ENCODE measurements at places on chromosomes 13 and 19. TPM values are rescaled to one million over a fixed set of nuclear protein-coding genes. Genes with fewer than 3 reads are reported as not detected.

Gene C2CD4C
- 14.6 TPM for total RNA-seq

Gene LRRC4B
- total RNA-seq: 3.8 TPM

Gene ZNF135
- total RNA-seq: 4.7 TPM

Gene MAP2K2
- 167 TPM for total RNA-seq

Gene CAPN12
- total RNA-seq: 10.3 TPM

Gene ZSCAN5A
- 12.5 TPM for total RNA-seq

Gene NLRP9
- not detected for total RNA-seq

Gene ZNF699
- total RNA-seq: 4.2 TPM

Gene LRRC63
- not detected for total RNA-seq

- no peaks in the 10 kb centered on the region for H3K27me3 ChIP-seq
- DNase-seq: no peak
- H3K27ac ChIP-seq: no peak overlapping the region
- H3K4me3 ChIP-seq: no peak overlapping the region
- H3K36me3 ChIP-seq: no peaks in the 10 kb centered on the region
- no peaks in the 10 kb centered on the region for H3K4me1 ChIP-seq
Observed at GRCh38 chr13:41418027-41418426, 39.3 kb upstream of the RGCC start.

DNA sequence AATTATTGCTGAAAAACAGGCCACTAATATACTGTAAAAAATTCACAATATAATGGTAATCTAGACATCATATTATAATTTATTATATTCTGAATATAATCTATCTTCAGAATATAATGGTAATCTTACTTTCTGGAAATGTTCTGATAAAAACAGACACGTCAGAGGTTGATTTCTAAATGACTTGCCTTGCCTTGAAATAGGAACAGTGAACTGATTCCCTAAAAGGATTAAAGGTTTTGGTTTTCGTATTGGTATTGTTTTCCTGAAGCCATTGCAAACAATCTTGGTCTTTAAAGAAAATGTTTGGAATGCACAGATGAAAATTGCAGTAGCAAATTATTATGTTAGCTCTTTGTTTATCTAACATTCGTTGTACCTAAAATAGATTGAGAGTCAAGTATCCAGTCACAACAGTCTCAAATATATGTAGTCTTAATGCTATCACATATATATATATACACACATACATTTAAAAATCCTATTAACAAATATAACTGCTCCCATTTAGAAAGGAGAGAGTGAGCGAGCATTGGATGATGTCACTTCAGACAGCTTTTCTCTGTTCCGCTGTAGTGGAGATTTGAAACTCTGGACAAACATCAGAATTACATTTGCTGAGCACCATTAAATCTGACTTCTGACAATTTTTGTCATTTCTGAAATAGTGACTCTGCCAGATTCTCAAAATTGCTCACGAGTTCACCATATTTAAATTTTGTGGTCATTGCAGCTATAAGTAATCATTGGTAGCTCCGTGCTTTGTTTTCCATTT is 1.7 kb downstream of the ITM2B start:
- H3K4me1 ChIP-seq: peaks cover 4% of the 10 kb centered on the region
- no peak for DNase-seq
- H3K27me3 ChIP-seq: no peaks in the 10 kb centered on the region
- peaks cover 3% of the 10 kb centered on the region for H3K36me3 ChIP-seq
- H3K27ac ChIP-seq: no peak overlapping the region

DNA sequence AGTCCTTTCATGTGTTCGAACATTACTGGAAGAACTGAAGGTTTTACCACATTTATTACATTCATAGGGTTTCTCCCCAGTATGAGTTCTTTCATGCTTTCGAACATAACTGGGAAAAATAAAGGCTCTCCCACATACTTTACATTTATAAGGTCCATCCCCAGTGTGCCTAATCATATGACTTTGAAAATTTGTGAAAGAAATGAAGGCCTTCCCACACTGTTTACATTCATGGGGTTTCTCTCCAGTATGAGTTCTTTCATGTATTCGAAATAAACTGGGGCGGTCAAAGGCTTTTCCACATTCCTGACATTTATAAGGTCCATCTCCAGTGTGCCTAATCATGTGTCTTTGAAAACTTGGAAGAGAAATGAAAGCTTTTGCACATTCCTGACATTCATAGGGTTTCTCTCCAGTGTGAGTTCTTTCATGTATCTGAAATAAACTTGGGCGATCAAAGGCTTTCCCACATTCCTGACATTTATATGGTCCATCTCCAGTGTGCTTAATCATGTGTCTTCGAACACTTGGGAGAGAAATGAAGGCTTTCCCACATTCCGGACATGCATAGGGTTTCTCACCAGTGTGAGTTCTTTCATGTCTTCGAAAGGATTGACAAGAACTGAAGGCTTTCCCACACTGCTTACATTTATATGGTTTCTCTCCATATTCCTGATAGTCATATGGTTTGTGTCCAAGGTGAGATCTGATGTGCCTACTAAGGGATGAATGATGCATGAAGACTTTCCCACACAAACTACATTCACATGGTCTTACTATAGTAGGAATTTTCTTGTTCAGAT is 24.0 kb downstream of the ZNF564 start:
- no peak overlapping the region for H3K4me3 ChIP-seq
- no peaks in the 10 kb centered on the region for H3K27me3 ChIP-seq
- DNase-seq: no peak
- H3K27ac ChIP-seq: no peak overlapping the region

GRCh38 chr19:18478545-18479311 is 40.8 kb upstream of the ISYNA1 start:
- H3K4me3 ChIP-seq: no peak overlapping the region
- no peak for DNase-seq
- H3K4me1 ChIP-seq: no peaks in the 10 kb centered on the region
- H3K27me3 ChIP-seq: no peaks in the 10 kb centered on the region

- peaks cover 12% of the 10 kb centered on the region for H3K27me3 ChIP-seq
- no peak overlapping the region for H3K27ac ChIP-seq
- H3K36me3 ChIP-seq: 0 out of 2 replicates have a peak, but pooled peaks cover 2% of the 10 kb centered on the region
- peak; percentile 92 for DNase-seq
- no peaks in the 10 kb centered on the region for H3K4me1 ChIP-seq
- no peak overlapping the region for H3K4me3 ChIP-seq
Observed at GRCh38 chr19:588093-588740, 1.5 kb upstream of the HCN2 start.

GRCh38 chr19:11578258-11579142 is 1.1 kb upstream of the ACP5 start:
- no peaks in the 10 kb centered on the region for H3K36me3 ChIP-seq
- DNase-seq: peak; percentile 56
- no peaks in the 10 kb centered on the region for H3K27me3 ChIP-seq
- no peaks in the 10 kb centered on the region for H3K4me1 ChIP-seq
- H3K4me3 ChIP-seq: peak overlapping the region; percentile 39
- H3K27ac ChIP-seq: no peak overlapping the region

- peak overlapping the region; percentile 86 for H3K27ac ChIP-seq
- no peak for DNase-seq
- H3K4me3 ChIP-seq: no peak overlapping the region
Observed at GRCh38 chr13:35988648-35989081, 142.5 kb downstream of the DCLK1 start.

DNA sequence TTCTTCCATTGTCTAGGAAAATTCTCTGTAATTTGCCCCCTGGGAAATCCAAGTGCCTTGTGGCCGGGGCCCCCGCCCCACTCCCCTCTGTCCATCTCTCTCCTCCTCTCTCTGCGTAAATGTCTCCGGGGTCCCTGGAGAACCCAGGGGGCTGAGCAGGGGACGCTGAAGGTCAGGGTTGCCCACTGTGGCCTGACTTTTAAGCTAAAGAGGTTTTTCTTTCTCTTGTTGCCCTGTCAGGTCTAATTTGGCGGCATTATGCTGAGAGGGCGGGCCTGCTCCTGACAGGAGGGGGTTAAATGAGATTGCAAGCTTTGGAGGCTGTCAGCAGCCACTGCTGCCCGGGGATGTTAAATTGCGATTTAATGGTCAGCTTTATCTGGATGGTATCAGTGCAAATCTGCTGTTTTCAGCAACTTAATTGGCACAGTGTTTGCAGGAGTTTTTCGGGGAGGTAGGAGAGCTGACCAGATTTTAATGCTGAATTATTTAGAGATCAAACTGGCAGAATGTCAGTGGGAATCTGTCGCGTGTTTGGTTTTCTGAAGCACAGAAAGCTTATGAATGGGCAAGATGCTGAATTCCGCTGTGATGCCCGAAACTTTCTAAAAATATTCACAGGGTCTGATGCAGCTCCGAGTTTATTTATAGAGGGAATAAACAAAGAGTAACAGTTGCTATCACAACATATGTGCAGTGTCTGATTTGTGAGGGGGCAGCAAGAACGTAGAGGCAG is 93.2 kb upstream of the SOX1 start:
- H3K27me3 ChIP-seq: no peaks in the 10 kb centered on the region
- H3K4me3 ChIP-seq: peak overlapping the region; percentile 65
- no peak for DNase-seq
- no peaks in the 10 kb centered on the region for H3K4me1 ChIP-seq
- 0 out of 3 replicates have a peak, but pooled peaks cover 2% of the 10 kb centered on the region for H3K36me3 ChIP-seq
- H3K27ac ChIP-seq: no peak overlapping the region

GRCh38 chr13:23231241-23231640 is 50.5 kb downstream of the SGCG start:
- no peaks in the 10 kb centered on the region for H3K27me3 ChIP-seq
- no peak overlapping the region for H3K27ac ChIP-seq
- H3K36me3 ChIP-seq: no peaks in the 10 kb centered on the region

- no peaks in the 10 kb centered on the region for H3K4me1 ChIP-seq
- H3K36me3 ChIP-seq: no peaks in the 10 kb centered on the region
- H3K27ac ChIP-seq: no peak overlapping the region
Observed at GRCh38 chr19:51251468-51251820, 564 bp downstream of the SIGLECL1 start.

GRCh38 chr13:113901231-113901630 is 37.4 kb upstream of the GAS6 start:
- peaks cover 8% of the 10 kb centered on the region for H3K36me3 ChIP-seq
- no peak overlapping the region for H3K4me3 ChIP-seq
- no peaks in the 10 kb centered on the region for H3K4me1 ChIP-seq
- no peaks in the 10 kb centered on the region for H3K27me3 ChIP-seq
- H3K27ac ChIP-seq: no peak overlapping the region
- no peak for DNase-seq

- no peak overlapping the region for H3K4me3 ChIP-seq
- H3K27ac ChIP-seq: no peak overlapping the region
- no peaks in the 10 kb centered on the region for H3K27me3 ChIP-seq
- H3K36me3 ChIP-seq: peaks cover 43% of the 10 kb centered on the region
- no peaks in the 10 kb centered on the region for H3K4me1 ChIP-seq
Observed at GRCh38 chr19:48859711-48860572, 8.5 kb downstream of the PLEKHA4 start.

GRCh38 chr13:19910336-19911072 is 47.1 kb upstream of the ZMYM5 start:
- no peaks in the 10 kb centered on the region for H3K27me3 ChIP-seq
- no peak overlapping the region for H3K4me3 ChIP-seq
- H3K4me1 ChIP-seq: no peaks in the 10 kb centered on the region
- DNase-seq: no peak
- H3K27ac ChIP-seq: no peak overlapping the region

Data from H9 (cell line).